Left renal cortex interstitium (tissue), 4 donors: ENCODE measurements at places on chromosomes 2 and 18. TPM values are rescaled to one million over a fixed set of nuclear protein-coding genes. Genes with fewer than 3 reads are reported as not detected.

The PKP4 gene
- 194 TPM for polyA plus RNA-seq

The CRYGC gene
- not detected for polyA plus RNA-seq

The SUCLG1 gene
- 207 TPM for polyA plus RNA-seq

The CPO gene
- polyA plus RNA-seq, result 2.0 TPM

The REEP1 gene
- polyA plus RNA-seq, result 3.1 TPM

The TMEM178A gene
- 121 TPM for polyA plus RNA-seq

The HNMT gene
- polyA plus RNA-seq, result 83.6 TPM

The TDRD15 gene
- polyA plus RNA-seq, result 0.03 TPM

The PTPRN gene
- polyA plus RNA-seq, result 0.25 TPM

The SMPD4 gene
- polyA plus RNA-seq, result 82.2 TPM

The GREB1 gene
- polyA plus RNA-seq, result 10.4 TPM

The RNF181 gene
- polyA plus RNA-seq, result 127 TPM

The LINC00305 gene
- polyA plus RNA-seq, result 2.3 TPM

The CHN1 gene
- polyA plus RNA-seq, result 21.1 TPM

The CENPA gene
- polyA plus RNA-seq, result 14.8 TPM

The SLC9A4 gene
- polyA plus RNA-seq, result 10.9 TPM

The ARHGAP25 gene
- 5.2 TPM for polyA plus RNA-seq

The SYT4 gene
- polyA plus RNA-seq, result 0.39 TPM

The EML6 gene
- polyA plus RNA-seq, result 10.2 TPM

The KIF1A gene
- polyA plus RNA-seq, result 11.1 TPM

The FLACC1 gene
- 4.9 TPM for polyA plus RNA-seq

The IL36RN gene
- polyA plus RNA-seq, result not detected

The GPR45 gene
- 0.12 TPM for polyA plus RNA-seq
